ENCODE measurements at places on chromosomes 6 and 20.
A peak's percentile ranks its signal among the peaks of the same experiment; 100 is the strongest.

DNA sequence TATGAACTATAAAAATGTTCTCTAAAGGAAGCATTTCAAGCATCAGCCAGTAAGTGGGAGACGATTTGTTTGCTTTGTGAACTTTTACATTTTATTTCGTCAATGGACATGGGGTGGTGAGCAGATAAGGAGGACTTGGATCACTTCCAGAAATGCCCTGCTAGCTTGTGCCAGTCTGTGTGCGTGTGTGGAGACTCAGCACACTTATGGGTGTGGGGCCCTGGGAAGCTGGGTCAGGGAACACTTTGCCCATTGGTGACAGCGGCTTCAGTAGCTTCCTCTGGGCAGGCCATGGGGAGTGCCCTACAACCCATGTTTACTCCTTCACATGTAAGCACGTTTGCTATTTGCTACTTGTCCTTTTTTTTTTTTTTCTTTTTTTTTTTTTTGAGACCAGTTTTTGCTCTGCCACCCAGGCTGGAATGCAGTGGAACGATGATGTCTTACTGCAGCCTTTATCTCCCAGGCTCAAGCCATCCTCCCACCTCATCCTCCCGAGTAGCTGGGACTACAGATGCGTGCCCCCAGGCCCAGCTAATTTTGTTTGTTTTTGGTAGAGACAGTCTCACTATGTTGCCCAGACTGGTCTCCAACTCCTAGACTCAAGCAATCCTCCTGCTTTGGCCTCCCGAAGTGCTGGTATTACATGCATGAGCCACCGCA, 24.2 kb downstream of the PRDM1 start:
- DNase-seq = no peak

DNA sequence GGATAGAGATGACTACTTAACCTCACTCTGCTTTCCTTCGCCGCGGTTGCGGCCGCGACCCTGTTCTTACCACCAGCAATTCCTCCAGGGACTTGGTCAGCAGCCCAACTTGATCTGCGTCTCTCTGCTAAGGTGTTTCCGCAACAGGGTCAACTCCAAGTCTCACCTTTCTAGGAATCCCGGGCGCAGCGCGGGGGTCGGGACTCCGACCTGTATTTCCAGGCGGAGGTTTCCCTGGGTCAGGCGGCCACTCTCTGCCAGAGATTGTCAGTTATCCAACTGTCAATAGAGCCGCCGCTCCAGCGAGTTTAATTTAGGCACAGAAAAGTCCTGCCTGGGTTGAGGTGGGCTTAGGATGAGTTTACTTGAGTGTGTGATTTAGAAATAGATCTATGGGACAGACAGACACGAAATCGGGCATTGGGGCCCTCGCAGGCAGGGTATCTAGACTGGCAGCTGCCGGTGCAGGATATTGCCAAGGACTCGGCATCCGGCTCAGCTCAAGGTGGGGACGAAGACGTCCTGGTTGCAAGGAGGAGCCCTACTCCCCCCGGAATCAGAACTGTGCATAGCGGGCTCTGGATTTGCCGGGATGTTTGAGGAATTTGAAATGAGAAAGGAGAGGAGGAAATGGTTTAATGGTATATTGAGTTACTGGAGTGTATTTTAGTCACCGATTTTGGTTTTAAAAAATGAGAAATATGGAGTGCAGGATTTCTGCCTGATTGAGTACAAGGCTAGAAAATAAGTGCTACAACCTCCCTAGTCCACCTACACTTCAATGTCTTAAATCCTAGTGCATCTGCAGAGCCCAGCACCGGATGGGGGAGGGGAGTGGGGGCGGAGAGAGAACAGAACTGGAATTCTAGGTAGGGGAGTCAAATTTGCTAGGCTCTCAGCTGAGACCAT, 23.7 kb downstream of the POM121L2 start:
- no peak for DNase-seq

DNA sequence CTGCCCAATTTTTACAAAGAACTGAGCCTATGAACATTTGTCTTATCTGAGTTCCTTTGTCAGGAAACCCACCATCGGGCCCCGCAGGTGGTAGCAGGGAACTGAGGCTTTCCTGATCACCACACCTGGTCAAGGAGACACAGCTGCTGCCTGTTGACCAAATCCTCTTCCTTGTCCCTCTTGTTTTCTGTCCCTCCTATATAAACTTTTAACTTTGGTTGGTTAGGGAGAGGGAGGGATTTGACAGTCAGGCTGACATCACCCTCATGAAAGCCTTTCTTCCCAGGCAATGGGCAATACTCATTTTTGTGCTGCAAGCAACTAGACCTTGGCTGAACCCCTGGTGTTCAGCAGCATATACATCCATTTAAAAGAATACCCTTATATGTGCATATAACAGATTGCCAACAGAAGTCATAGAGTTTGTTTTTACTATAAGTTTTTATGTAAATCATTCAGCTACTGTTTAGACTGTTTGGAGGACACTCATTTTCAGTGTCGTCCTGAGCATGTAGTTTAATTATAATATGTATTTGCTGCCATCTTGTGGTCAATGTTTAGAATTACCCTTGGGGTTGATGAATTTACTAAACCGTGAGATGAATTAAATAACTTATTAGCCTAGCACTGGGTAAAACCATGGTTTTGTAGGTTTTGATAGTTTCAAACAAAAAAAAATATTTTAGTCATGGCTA, 17.0 kb downstream of the CRISP1 start:
- peak; percentile 18 for DNase-seq

- no peak for DNase-seq
These were observed 33.9 kb upstream of the PTPRK start for GRCh38 chr6:128554302-128554701.

- no peak for DNase-seq
These were observed 48.3 kb downstream of the FAM217A start for GRCh38 chr6:4030669-4031068.

- no peak for DNase-seq
These were observed 126.4 kb downstream of the MMUT start for GRCh38 chr6:49336514-49337131.

DNA sequence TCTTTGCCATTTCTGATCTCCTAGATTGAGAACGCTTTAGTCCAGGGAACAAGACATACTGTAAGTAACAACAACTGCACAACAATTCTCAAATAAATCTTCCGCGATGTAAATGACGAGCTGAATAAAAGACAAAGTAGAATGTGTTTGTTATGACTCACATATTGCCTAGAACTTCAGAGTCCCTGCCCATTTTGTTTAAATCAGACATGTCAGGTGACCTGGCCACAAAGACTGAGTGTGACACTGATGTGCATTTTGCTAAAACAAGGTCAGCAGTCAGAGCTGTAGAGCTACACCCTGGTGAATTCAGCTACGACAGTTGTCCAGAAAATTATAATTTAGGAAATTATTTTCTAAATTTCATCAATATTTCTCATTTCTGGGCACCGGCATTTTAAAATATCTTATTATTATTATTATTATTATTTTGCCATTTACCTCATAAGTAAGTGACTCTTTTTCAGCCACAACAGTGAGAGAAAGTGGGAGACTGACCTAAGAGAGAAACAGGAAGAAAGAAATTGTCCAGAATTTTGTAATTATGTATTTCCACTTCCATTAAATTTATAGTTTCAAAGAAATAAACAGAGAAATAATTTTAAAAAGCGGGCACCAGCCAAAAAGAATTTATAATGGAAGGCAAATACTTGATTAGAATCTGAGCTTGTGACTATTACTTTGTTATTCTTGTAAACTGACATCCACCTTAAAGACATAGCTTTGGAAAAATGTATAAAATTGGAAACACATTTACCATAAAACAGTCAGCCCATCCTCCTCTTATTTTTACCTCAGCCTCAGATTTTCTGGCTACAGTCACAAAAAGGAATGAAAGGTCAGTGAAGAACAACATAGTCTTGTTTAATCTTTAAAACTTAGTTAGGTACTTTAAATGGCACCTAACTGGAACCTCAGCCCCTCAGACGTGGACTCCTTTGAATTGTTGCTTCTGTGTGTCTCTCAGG, 157.0 kb upstream of the CITED2 start:
- no peak for DNase-seq

GRCh38 chr20:39453890-39454289, 491.7 kb downstream of the DHX35 start:
- no peak for DNase-seq

DNA sequence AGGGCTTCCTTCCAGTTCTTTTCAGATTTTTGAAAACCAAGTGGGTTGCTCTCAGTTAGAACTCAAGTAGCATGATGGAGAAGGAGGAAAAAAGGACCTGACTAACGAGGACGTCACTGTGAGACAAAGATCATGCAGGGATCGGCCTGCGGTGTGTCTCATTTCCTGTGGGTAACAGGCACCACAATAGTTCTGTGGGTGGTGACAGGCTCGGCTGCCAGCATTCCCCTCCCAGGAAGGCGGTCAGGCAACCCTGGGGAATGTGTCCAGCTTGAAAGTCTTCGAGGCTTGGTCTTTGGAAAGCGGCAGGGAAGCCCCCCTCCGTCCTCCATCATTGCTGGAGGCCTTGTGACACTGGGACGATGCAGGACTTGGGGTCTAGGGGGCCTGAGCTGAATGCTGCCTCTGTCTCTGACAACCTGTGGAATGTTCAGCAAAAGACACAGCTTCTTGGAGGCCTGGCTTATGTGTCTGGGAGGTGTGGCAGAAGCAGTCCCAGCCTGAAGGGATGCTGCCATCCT, 121.0 kb downstream of the BCAS1 start:
- DNase-seq = no peak

DNA sequence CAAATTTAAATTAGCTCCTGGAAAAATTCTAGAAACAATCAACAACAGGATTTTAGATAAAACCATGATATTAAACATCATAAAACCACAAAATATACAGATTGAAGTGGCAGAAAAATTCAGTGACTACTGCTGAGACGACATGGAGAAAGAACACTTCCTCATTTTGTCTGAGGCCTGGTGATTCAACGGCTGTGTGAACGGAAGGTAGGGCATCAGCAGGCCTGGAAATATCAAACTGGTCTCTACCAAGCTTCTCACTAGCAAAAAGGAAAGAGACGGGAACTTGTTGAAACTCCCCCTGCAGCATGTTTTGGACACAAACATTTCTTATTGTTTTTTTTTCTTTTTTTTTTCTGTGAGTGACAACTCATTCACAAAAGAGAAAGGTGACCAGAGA, 58.0 kb upstream of the AHI1 start:
- no peak for DNase-seq

GRCh38 chr6:148629181-148629580, 117.6 kb upstream of the UST start:
- DNase-seq = peak; percentile 18

DNA sequence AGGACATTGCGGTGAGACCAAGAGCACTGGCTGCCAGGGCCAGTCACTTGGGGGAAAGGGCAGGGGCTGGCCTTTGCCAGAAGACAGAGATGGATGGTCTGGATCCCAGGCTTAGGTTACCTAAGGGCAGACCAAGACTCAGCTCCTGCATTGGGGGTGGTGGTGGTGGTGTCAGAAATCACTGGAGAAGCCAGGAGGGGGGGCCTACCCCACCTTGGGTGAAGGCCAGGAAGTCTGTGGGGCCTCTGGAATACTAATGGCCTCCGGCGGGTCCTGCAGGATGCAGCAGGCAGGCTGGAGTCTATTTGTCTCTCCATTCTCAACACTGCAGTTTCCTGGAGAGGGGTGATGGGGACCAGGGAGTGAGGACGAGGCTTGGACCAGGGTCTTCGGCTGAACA, 32.8 kb downstream of the CD40 start:
- no peak for DNase-seq

GRCh38 chr6:156731396-156731795, 45.8 kb upstream of the ARID1B start:
- no peak for DNase-seq

- no peak for DNase-seq
These were observed 172.6 kb upstream of the KCNG1 start for GRCh38 chr20:51195419-51195901.

DNA sequence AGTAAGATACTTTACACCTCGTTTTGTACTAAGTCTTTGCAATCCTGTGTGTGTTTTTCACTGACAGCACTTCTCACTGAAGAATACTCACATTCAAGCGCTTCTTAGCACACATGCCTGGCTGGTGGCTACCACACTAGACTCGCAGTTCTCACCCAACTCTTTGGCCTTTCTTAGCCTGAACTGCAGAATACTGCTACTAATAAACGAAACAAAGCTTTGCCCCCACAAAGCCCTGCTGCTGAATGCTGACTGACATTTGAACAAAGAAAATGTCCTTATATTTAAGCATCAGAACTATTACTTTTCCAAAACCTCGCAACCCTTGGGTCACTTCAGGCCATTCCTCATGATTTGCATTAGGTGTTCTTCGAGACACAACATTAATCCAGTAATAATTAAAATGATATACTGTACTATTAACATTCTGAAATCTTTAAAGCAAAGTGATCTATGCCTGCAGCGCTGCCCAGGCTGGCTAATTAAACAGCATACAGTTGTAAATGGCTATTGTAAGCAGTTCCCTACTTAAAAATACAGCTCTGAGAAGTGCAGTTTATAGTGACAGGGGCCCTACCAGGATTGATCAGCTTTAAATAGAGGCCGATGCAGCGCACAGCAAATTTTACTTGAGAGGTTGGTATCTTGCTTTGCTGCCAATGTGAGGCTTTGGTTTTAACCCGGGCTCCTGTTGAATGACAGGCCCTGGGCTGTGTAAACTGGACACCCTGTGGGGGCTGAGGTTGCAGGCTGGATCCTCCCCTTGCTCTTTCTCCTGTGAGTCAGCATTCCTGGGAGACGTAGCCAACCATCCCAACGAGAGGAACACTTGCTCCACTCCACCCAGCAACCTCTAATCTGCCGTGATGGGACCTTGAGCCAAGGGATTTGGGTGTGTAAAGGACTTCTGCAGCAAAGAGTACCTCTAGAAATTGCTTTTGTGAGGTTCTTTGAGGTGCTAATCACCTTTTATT, 899.0 kb downstream of the TFAP2A start:
- DNase-seq = peak; percentile 18

- DNase-seq = no peak
These were observed 431.0 kb downstream of the CDKAL1 start for GRCh38 chr6:20965276-20965675.

GRCh38 chr6:105200133-105200730, 20.4 kb upstream of the POPDC3 start:
- DNase-seq = no peak

DNA sequence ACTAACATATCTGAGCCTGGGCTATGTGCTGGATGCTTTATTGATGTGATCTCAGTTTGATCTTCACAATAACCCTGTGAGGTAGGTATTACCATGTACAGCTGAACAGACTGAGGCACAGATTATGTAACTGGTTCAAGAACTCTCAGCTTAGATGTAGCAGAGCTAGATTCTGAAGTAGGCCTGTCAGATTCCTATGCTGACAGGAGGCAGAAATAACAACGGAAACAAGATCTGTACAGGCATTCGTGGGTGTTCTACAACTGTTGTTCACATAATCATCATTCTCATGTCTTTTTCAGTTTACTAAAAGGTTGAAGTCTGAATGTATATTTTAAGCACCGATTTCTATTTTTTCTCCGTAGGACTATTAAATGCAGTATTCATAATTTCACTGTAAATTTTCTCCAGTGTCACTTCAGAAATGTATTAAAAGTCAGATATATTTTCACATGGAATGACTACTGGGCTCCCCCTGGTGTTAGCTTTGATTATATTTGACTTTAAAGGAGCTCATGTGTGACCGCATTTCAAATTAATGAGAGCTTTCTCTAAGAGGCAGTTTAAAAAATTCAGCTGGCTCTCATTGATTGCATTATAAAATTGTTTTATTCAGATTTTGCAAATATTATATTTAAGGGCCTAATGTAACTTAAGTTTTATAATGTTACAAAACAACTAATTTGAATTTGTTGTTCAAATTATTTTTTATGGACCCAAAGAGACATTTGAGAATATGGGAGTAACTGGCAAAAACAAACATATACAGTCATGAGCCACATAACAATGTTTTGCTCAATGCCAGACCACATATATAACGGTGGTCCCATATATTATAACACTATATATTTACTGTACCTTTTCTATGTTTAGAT, 36.4 kb upstream of the SLC17A4 start:
- DNase-seq = no peak

Data from AG04450 (cell line).